ENCODE measurements at places on chromosomes 2 and 18.

GRCh38 chr2:197707316-197708213 lies 2.4 kb downstream of the MARS2 start:
- no peak for DNase-seq

DNA sequence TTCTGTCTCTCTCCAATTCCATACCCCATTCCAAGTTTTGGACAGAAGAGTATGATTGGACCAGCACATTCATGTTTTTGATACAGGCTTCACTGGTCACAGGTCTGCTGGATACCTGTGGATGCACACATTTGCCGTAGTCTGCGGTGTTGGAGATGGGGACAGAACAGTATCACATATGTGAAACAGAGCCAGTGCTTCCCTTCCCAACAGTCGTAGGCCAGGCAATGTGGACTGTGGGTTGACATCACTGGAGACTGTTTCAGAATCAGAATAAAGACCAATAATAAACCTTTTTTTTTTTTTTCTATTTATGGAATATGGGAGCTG lies 18.7 kb downstream of the ACSL3 start:
- no peak for DNase-seq

GRCh38 chr2:214377286-214377624 lies 33.6 kb upstream of the VWC2L start:
- no peak for DNase-seq

GRCh38 chr2:149703281-149703680 lies 115.7 kb upstream of the MMADHC start:
- no peak for DNase-seq

DNA sequence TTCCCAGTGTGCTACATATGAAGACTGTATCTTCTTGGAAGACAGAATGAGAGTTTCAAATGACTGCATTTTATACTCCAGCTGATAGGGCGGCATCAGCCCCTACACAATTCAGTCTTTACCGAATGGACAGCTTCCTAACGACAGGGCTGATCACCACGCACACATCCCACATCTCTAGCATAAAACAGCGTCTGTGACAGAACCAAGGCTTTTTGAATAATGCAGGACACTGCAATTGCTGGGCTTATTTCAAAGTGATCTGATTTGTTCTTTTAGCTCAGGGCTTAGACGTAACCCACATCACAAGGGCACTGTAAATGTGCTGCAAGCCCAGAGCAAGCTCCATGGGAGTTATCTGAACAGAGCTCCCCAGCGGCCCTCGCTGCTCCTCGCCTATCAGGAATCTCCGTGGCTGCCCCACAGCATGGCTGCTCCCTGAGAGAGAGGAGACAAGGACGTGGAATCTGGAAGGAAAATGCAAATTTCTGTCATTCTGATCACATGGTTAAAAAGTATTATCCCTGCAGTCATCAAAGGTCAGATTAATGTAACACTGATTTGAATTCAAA lies 158.5 kb upstream of the ALKAL2 start:
- no peak for DNase-seq

- DNase-seq = no peak
Observed at GRCh38 chr2:685421-685820, 8.2 kb upstream of the TMEM18 start.

GRCh38 chr18:25239581-25240419 lies 112.2 kb downstream of the ZNF521 start:
- no peak for DNase-seq

GRCh38 chr2:60472041-60472440 lies 81.4 kb downstream of the BCL11A start:
- no peak for DNase-seq

- no peak for DNase-seq
Observed at GRCh38 chr2:45438872-45439665, 172.0 kb downstream of the SRBD1 start.

DNA sequence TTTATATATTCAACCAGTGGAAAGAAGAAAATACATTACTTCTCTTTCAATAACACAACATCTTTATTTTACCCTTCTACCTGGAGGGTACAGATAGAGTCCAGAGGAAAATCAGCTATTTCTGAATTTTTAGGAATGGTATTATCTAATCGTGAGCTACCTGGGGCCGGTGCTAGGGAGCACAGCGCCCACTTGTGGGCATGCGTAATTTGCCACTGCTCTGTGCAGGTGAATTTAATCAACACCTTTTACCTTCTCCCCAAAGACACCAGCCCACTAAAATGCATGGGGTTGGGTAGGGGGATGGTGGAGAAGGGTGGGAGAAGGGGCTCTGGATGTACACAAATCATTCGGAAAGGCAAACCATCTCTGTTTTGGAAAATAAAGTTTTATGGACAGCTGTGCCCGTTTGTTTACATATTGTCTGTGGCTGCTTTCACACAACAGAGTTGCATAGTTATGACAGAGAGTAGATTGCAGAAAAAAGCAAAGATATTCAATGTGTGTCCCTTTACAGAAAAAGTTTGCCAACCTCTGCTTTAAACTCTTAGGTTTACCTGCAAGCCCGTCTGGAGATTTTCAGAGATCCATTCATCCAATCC lies 51.5 kb upstream of the DCC start:
- DNase-seq = no peak

DNA sequence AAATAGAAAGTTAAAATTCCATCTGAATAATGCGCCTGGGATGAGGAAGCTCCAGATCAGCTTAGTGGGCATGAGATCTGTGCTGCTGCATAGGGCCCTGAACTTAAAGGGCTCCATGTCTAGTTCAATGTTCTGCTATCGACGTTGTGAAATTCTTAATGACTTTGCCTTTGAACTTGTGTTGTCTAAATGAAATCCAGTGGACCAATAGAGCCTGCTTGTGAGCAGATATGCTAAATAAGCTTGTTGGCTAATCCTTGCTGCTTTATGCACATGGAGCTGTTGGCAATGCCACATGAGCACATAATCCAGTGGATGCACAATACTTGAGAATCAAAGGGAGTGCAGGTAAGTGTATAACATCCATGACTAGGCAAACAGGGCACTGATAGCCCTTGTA lies 228.6 kb downstream of the TNS1 start:
- DNase-seq = no peak

DNA sequence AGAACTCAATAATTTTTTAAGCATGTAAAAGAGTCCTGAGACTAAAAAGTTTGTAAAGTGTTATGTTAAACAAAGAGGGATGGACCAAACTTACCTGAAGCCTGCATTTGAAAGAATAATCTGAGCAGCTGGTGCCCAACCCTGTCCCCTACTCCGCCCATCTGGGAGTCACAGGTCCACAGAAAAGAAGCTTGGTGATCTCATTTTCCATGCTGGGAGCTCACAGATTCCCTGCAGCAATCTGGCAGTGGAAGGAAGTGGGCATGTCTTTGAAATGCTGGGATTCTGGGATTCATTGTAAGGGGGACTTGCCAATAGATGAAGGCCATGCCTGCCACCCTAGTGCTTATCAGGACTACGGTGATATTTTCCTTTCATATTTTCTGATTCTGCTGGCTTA lies 17.9 kb downstream of the CDH2 start:
- DNase-seq = no peak

DNA sequence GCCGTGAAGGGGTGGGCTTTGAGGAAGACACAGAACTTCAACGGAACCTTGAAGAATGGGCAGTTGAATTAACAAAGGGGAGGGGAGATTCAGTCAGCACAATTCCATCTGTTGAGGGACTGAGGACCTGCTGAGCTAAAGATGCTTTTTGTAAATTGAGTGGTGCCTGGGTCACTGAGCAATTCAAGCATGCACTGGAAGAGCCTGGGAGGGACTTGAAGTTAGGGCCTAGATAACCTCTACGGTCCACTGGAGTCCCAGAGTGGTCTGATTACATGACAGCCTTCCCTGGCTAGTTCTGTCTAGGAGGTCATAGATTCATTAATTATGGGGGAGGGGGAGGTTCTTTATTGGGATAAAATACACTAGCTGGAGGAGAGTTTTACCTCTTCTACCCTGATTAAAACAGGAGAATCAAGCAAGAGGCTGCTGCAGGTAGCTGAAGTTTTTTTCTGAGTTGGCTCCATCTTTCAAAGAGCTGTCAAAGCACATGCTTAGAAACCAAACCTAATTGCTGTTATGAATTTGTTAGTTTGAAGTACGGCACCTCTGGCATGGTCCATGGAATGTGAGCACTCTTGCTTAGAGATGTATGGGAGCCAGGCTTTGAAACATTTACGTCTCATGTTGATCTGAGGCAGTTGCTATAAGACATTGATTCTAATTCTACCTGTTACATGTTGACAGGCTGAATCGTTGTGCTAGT lies 290.2 kb downstream of the PRKCE start:
- no peak for DNase-seq

DNA sequence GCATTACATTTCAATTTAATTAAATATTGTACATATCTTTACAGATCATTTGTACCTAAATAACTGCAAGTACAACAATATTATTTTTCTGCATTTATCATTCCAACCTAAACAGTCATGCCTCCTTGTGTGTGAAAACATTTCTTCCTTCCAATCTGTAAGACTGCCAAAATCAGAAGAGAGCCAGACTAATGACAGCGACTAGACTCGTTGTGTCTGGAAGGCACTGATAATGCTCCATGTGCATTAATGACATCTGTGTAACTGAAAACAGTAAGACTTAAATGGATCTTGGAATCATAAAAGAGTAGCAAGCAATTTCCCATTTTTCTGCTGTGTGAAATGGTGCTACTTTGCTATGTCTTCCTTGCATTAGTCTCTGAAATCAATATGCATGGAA lies 278.0 kb upstream of the DSEL start:
- DNase-seq = no peak

- DNase-seq = no peak
Observed at GRCh38 chr2:137935591-137935990, 28.7 kb upstream of the HNMT start.

DNA sequence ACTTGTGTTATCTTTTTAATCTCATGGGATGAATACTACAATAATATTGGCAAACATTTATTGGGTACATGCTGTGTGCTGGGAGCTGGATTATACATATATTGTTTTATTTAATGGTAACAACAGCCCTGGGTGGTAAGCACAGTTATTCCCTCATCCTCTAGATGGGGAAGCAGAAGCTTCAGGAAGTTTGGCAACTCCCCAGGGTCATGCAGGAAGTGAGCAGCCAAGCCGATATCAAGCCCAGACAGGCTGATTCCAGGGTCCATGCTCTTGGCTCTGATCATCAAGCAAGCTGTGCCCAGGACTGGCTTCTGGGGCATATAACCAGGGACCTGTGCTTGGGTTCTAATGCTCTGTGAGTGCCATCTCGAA lies 155.8 kb downstream of the ZNF516 start:
- no peak for DNase-seq

DNA sequence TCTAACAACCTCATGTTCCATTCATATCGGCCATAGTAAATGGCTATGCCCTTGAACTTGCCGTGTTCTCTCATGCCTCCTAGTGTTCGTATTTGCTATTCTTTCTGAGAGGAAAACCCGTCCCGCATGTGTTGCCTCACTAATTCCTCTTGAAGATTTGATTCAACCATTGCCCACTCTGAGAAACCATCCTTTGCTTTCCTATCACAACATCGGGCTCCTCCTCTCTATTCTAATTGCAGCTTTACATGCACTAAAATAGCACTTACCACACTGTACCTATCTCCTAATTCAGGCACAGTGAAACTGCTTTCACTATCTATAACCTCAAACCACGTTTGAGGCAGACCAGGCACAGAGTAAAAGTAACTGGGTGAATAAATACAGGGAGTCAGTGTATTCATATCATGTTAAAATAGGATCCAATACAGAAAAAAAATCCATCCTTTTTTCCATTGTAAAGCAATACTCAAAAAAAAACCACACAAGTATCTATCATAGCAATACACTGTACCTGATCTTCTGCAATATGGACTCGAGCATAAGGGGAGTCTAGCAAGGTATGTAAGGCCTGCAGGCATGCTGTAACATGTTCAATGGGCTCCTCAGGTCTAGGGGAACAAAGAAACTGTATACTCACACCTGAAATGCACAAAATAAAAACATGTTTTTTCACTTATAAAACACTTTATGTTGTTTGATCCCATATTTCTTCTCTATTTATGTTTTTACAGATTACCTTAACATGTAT lies 39.0 kb upstream of the STRN start:
- DNase-seq = no peak

GRCh38 chr2:134295441-134295840 lies 41.6 kb downstream of the MGAT5 start:
- no peak for DNase-seq

GRCh38 chr2:207276248-207276647 lies 110.5 kb upstream of the KLF7 start:
- no peak for DNase-seq

DNA sequence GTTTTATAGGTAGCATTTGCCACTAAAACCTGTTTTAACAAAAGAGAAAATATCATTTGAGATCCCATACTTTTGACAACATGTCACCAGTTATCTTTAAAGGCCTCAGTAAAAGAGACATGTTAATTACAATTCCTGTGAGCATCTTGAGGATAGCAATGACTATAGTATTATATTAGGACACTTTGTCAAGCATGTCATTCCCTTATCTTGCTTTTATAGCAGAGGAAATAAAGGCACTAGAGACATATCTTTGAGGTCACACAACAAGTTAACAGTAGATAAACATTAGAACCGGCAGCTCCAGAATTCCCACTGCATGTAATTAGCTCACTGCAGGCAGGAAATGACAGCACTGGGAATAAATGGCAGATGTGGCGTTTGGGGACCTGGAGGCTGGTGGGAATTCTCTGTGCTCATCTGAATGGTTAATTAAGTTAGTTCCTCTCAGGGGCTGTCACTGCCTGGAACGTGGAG lies 25.9 kb downstream of the LYPD6B start:
- no peak for DNase-seq

DNA sequence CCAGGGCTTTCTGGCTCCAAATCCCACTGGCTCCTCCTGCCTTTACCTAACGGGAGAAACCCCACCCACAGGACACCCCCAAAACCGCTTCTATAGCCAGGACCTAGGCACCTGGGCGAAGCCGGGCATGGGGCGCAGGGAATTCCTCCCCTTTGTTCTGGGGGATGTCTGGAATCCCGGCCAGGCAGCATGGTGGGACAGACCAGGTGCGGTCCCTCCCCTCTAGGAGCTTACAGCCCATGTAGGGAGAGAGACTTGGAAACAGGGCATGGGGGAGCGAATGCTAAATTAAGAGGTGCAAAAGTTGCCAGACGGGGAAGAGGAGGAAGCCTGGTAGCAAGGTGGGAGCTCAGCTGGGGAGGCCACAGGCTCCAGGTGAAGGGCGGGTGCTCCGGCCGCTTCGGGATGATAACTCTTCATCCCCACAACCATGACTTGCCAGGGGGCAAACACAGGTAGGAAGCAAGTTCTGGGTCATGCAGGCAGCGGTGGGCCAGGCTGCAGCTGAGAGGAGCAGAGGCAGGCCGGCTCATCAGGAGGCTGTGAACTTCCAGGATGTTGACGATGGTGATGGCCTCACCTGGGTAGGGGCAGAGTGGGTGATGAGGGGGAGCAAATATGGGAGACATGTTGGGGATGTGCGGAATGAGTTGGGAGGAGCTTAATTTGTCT lies 1.3 kb downstream of the TMEM37 start:
- no peak for DNase-seq

DNA sequence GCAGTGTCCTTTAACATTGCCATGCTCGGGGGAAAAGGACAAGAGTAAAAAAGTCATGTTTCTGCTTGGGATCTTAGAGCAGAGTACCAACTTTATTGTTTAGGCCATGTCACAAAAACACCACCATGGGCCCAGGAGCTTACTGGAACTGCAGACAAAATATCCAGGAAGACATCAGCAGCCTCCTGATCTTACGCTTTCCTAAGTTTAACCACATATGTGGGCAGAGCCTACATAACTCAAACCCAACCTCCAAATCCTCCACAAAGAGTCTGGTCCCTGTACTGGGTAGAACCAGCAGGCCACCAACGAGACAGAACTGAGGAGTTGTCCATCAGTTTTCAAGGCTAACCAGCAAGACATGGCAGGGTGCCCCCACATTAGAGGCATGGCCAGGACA lies 10.3 kb downstream of the GALNT14 start:
- DNase-seq = no peak
